NCI-H1436 treated with DMSO at 0.1 percent for 48 hours (cell line): ENCODE measurements at places on chromosomes 16 and 17.

DNA sequence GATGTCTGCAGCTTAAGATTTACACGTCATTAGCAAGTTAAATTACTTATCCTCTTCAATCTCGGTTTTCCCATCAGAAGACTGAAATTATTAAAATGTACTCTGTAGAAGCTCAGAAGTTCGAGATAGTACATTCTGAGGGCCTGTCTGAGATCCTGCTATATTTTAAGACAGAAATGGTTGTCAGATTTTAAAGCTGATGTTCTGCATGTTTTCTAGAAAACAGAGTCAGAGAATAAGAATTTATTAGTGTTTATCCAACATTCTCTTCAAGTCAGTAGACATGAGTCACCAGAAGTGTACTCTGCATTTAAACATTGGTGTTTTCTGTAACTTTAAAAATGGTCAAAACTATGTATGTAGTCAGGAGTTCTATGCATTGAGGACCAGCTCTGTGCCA is 155.2 kb upstream of the MYOCD start:
- no peak for DNase-seq

- DNase-seq = no peak
These were observed 352.9 kb downstream of the SNX29 start for GRCh38 chr16:12329246-12329995.

DNA sequence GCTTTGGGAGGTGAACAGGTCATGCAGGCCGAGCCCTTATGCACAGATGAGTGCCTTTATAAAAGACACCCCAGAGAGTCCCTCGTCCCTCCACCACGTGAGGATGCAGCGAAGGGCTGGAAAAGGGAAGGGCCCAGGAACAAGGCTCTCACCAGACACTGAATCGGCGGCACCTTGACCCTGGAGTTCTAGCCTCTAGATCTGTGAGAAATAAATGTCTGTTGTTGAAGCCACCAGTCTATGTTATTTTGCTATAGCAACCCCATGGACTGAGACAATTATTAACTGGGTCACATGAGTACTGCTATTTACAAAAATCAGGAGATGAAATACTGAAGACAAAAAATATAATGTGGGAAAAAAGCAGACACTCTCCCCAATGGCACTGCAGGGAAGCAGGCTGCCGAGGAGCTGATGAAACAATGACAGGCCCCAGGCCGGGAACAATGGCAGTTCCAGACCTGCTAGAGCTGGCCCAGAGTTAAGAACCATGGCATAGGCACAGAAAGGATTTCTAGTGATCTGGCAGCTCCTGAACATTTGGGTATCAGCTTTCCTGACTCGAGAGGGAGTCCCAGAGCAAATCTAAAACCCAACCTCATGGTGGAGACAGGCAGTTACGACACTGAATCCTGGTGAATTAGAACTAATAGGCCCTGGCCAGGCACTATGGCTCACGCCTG is 17.8 kb upstream of the GGA2 start:
- no peak for DNase-seq

GRCh38 chr16:17496891-17497290 is 26.1 kb upstream of the XYLT1 start:
- DNase-seq = no peak

GRCh38 chr17:31158746-31159377 is 64.1 kb downstream of the NF1 start:
- DNase-seq = no peak

- no peak for DNase-seq
These were observed 1.2 kb downstream of the BRICD5 start for GRCh38 chr16:2209258-2210008.

- DNase-seq = no peak
These were observed 2.0 kb downstream of the PYCR1 start for GRCh38 chr17:81934850-81935708.

GRCh38 chr17:78624324-78625151 is 47.3 kb upstream of the DNAH17 start:
- DNase-seq = no peak

DNA sequence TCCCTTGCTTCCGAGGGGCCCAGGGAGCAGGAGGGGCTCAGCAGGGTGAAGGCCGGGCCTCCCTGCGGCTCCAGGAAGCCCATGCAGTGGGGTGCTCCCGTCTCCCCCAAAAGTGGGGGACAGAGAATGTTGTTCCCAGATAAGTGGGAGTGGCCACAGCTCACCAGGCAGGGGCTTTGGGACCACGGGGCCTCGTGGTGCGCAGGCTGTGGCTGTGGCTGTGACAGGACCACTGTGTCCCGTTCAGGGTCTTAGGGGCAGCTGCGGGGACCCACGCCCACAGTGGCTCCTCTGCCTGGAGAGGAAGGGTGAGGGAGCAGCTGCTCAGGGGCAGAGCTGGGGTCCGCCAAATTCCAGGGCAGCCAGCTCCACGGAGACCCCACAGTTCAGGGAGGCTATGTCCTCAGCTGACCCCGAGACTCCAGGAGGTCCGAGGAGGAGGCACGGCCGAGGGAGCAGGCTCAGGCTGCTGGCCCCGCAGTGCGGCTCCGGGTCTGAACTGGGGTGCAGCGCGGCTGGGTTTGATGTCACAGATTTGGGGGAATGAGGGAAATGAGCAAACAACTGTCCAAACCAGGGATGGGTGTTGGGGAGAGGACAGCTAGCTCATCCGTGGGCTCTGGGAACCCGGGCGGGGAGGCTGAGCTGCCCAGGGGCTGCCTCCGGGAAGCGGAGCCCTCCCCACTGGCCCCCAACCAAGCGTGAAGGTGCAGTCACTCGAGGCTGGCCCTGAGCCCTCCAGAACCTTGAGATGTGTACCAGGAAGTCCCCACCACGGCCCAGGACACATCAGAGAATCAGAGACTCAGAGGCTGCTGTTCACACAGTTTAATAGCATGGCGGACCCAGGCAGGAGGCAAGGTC is 23.4 kb downstream of the TPSD1 start:
- no peak for DNase-seq

DNA sequence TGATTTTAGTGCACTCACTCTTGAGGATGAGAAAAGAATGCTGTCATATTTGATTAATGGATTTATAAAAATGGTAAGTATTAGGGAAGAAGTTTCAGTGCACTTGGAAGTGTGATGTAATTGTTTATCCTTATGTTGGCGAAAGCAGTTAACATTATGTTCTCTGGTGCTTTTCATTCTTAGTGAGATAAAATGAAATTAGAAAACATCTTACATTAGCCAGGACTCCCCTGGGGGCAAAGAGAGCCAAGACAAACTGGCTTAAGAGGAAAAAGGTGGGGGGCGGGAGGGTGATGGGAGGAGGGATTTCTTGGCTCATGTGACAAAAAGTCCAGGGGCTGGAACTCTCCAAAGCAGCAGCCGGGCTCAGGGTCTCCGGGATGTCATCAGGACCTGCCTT is 73.2 kb downstream of the KNOP1 start:
- DNase-seq = no peak

DNA sequence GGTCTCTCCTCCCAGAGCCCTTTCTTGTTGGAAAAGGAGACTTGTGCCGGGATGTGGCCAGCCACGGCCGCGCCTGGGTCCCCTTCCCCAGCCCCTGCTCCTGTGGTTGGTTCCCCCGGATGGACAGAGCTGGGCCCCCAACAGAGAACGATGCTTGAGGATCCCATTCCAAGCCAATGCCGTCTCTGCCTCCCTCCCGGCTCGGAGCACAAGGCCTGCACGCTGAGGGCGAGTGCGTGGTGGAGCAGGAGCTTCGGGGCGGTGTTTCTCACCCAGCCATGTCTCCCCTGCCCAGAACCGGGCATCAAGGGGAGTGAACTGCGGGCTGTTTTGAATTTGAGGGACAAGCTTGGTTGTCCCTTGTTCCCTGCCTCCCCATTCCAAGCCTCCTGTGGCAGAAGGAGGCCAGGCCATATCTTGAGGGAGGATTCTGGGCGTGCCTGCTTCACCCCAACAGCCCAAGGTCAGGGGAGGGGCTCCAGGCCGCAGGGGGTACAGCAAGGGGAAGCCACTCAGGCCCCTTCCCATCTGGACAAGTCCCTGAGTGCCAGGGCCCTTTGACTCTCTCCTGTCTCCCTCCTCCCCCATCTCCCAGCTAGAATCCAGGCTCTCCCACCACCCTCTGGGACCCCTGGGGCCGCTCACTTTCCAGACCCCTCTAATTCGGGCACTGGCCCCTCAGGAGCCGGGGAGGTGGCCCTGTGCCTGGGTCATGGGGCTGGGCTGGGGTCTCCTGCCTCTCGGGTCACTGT is 43.6 kb downstream of the SOCS3 start:
- DNase-seq = no peak

GRCh38 chr17:58621174-58621573 is 70.7 kb downstream of the TEX14 start:
- no peak for DNase-seq

- DNase-seq = peak; percentile 2
These were observed 1.1 kb downstream of the KATNB1 start for GRCh38 chr16:57736419-57737351.

GRCh38 chr17:79304884-79305283 is 230.3 kb downstream of the ENGASE start:
- DNase-seq = no peak

DNA sequence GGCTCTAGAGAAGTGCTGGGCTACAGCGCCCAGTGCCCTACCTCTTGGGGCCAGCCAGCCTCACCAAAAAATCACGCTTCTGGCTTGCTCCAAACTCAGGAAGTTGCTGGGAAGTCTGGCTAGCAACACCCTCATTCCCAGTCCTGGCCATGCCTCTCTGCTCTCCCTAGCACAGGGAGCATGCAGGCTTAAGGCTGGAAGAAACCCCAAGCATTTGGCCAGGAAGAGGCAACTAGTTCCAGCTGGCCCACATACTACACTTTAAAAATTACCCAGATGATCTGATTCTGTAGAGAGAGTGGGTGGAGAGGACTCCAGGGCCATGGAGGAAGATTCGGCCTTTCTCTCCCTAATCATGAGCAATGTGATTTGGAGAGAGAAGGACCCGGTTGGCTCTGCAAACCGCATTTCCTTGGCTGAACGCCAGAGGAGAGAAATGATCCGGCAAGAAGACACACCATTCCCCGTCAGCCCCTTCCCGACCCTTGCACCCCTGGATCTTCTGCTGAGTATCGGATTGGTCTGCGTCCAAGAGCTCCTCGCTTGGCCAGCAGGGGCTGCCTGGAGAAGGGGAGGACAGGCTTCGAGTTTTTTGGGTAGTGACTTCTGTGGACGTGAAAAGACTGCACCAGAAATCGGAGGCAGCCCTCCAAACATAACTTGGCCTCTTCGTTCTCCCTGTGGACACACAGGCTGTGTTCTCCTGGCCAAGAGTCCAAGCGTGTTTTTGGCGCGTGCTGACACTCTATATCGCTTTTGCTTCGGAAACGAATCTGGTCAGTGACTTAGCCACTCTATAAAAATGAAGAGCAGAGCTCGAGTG is 406.3 kb downstream of the WWOX start:
- DNase-seq = no peak

GRCh38 chr17:44283344-44284023 is 15.5 kb upstream of the SLC4A1 start:
- no peak for DNase-seq

DNA sequence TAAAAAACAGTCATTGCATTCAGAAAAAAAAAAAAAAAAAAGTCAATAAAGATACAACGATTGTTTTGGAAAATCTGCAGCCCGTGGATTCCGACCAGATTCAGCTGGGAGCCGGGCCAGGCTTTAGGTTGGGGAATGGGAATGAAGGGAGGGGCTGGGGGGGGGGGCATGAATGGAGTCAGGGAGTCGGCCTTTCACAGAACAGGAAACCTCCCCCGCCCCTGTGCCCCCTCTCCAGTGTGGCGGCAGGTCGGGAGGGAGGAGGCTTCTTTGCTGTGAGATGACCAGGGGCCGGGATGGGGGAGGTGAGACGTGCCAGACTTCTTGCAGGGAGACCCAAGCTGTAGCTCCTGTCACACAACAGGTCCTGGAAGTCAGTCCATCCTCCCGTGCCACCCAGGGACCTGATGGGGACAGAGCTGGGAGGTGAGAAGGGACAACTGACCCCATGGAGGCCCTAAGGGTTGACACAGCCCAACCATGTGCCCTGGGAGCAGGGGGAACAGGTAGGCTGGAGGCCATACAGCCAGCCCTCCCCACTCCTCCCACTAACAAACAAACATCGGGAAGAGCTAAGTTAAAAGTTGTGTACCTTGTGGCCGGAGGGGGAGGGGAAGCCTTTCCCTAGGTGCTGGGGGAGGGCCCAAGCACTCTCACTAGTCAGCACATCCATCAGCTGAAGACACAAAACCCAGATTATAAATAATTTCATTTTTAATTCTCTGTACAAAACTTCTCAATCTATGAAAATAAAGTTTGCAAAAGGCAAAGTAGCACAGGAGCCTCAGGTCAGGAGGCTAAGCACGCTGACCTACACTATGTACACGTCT is 25.2 kb downstream of the SREBF1 start:
- no peak for DNase-seq

DNA sequence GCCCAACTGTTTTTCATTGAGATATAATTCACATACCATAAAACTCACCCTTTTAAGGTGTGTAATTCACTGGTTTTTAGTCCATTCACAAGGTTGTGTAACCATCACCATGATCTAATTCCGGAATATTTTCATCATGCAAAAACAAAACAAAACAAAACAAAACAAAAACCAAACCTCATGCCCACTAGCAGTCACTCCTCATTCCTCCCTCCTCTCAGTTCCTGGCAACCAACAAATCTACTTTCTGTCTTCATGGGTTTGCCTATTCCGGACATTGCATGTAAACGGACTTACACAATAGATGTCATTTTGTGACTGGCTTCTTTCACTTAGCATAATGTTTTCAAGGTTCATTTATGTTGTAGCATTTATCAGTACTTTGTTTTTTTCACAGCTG is 4.5 kb upstream of the NOD2 start:
- no peak for DNase-seq

DNA sequence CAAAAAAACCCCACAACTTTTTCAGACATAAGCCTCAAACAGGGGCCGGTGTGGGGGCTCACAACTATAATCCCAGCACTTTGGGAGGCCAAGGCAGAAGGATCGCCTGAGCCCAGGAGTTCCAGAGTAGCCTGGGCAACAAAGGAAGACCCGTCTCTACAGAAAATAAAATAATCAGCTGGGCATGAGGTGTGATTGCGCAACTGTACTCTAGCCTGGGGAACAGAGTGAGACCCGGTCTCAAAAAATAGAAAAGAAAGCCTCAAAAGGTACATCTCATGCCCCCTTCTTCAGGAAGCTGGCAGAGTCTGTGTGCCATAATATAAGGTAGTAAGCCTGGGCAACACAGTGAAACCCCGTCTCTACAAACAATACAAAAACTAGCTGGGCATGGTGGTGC is 3.2 kb downstream of the ZSWIM7 start:
- no peak for DNase-seq

- no peak for DNase-seq
These were observed 57.5 kb downstream of the CCDC182 start for GRCh38 chr17:57687642-57688041.

GRCh38 chr17:39562395-39562794 is 45.3 kb downstream of the NEUROD2 start:
- DNase-seq = no peak

- DNase-seq = no peak
These were observed 7.9 kb downstream of the SMCR8 start for GRCh38 chr17:18323007-18323406.

GRCh38 chr16:80121522-80121909 is 419.3 kb upstream of the DYNLRB2 start:
- DNase-seq = no peak

GRCh38 chr17:7107012-7107754 is 7.4 kb downstream of the ASGR2 start:
- DNase-seq = no peak

GRCh38 chr16:12675852-12676251 is 127.8 kb downstream of the CPPED1 start:
- no peak for DNase-seq

GRCh38 chr16:1146409-1146808 is 6.5 kb upstream of the CACNA1H start:
- no peak for DNase-seq

GRCh38 chr17:74738051-74738996 is 1.3 kb downstream of the RAB37 start:
- no peak for DNase-seq

GRCh38 chr17:4083187-4083586 is 59.6 kb downstream of the ZZEF1 start:
- no peak for DNase-seq
